ENCODE measurements at places on chromosomes 5 and 9.

GRCh38 chr5:159496773-159497172 lies 166.5 kb upstream of the IL12B start:
- DNase-seq, result no peak

- DNase-seq, result no peak
Observed at GRCh38 chr9:93646640-93647178, 70.3 kb downstream of the PHF2 start.

- DNase-seq, result no peak
Observed at GRCh38 chr9:92042260-92042659, 73.0 kb downstream of the SPTLC1 start.

DNA sequence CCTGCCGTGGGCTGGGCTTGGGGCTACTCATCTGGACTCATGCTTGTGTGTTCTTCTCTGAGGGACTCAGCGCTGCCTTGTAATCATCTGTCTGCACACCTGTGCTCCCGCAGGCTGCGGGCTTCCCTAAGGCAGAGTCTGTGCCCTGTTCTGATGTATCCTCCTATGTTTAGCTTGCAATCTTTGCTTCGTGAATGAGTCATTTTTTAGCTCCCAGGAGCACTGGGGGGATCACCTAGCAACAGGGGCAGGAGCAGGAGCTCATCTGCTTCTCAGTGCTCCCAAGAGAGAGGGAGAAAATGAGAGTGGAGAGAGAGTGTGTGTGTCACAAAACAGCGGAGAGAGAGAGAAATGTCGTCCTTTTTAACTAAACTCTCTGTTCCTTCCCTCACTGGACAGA lies 202.4 kb upstream of the ZNF618 start:
- no peak for DNase-seq

GRCh38 chr9:125485471-125486151 lies 221.4 kb downstream of the MAPKAP1 start:
- no peak for DNase-seq
